Heart left ventricle (tissue), 16 donors: ENCODE measurements at places on chromosomes 16 and 17. TPM values are rescaled to one million over a fixed set of nuclear protein-coding genes. Genes with fewer than 3 reads are reported as not detected.

DNA sequence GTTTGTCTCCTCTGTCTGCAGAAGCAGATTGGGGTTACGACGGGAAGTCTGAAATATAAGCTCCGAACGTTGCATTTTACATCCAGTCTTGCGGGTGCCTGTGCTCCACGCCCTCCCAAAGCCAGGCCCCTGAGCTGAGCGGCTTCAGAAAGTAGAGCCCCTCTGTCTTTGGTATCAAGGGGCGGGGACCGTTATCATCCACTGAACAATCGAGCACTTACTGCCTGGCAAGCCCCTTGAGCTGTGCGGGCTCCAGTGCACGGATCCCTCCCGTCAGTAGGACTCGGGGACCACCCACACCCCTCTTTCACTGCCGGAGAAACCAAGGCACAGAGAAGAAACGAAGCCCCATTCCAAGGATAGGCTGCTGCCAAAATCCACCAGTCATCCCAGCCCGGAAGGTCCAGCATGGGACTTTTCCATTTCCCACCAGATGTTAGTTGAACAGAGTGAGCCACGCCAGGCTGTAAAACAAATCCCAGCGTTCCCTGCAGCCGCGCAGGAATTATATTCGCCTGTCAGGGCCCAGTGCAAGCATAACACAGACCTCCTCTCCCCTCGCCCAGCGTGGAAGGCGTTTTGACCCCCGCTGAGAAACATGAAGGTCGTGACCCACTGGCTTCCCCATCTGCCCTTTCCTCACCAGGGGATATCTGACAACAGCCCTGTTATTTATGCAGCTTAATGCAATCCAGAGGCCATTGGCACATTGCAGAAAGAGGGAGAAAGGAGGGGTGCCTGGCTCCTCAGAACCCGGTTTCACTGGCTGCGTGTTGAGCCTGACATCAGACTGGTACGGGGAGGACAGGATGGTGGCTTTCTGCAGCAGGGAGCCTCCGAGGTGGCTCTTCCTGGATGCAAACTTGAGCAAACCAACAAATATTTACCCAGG, 212.2 kb upstream of the FOXF1 start:
- H3K4me1 ChIP-seq, result no peaks in the 10 kb centered on the region
- H3K4me3 ChIP-seq, result peak overlapping the region; percentile 6
- no peaks in the 10 kb centered on the region for H3K36me3 ChIP-seq
- H3K27ac ChIP-seq, result peak overlapping the region; percentile 83

The TLCD2 gene
- polyA plus RNA-seq, result 1.5 TPM

- H3K36me3 ChIP-seq, result no peaks in the 10 kb centered on the region
- H3K4me3 ChIP-seq, result peak overlapping the region; percentile 71
- peaks cover 61% of the 10 kb centered on the region for H3K4me1 ChIP-seq
- H3K27me3 ChIP-seq, result no peaks in the 10 kb centered on the region
- peak; percentile 64 for DNase-seq
Measured at GRCh38 chr16:87384162-87384874, 742 bp upstream of the FBXO31 start.

The ABI3 gene
- polyA plus RNA-seq, result 3.5 TPM

DNA sequence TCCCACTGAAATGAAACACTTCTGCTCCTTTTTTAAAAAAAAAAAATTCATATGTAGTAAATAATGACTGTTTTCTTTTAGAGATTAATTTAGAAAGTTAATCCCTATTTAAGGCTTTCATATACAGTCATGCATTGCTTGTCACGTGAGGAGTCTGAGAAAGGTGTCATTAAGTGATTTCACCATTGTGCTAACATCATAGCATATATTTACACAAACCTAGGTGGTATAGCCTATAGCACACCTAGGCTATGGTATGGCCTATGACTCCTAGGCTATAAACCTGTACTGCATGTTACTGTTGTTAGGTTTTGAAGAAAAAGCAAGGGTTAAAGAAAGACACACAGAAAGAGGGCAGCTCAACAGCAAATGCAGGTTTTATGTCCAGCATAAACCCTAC, 13.7 kb downstream of the PPY start:
- H3K4me1 ChIP-seq, result no peaks in the 10 kb centered on the region
- H3K36me3 ChIP-seq, result no peaks in the 10 kb centered on the region
- no peak for DNase-seq
- H3K27me3 ChIP-seq, result peaks cover 10% of the 10 kb centered on the region
- H3K27ac ChIP-seq, result no peak overlapping the region

The LSM12 gene
- polyA plus RNA-seq, result 41.2 TPM
